Activated CD8-positive, alpha-beta memory T cell treated with anti-CD3 and anti-CD28 coated beads for 1 hour (primary cell): ENCODE measurements at places on chromosomes 5 and 9.

DNA sequence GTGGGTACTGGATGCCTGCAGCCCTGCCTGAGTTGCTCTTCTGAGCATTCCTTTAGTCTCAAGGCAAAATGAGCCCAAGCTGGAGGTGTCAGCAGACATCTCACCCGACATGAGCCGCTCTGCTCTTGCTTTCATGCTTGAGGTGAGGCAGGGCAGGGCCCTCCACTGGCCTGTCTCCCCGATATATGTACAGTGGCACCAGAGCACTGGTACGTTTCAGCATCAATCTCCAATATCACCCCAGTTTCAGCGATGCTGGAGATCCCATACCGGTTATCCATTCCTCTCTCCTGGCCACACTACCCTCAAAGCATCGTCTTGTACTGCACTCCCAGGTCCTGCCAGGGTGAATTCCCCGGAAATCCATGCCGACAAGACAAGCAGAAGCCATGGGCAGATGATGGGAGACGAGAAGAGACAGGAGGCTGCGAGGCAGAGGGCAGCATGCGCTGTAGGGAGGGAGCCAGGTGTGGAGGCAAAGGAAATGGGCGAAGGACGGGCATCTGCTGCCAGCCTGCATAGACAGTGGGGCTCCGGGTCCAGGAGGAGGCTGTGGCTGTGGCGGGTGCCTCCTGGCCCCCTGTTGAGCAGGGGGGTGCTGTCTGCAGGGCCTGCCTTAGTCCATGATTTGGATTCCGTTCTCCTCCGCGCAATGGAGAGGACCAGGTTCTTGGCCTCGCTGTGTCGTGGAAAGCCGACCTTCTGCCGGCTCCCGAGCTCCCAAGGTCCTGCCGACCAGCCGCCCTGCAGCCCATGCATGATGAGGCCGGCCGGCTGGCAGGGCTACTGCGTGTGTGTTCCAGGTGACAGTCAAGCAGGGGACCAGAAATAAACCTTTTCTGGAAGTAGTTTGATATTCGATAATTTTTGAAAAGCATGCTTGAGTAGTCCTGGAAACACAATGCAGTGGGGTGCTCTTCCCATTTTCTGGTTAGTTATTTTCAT lies 152.2 kb upstream of the IRX2 start:
- no peak for DNase-seq

DNA sequence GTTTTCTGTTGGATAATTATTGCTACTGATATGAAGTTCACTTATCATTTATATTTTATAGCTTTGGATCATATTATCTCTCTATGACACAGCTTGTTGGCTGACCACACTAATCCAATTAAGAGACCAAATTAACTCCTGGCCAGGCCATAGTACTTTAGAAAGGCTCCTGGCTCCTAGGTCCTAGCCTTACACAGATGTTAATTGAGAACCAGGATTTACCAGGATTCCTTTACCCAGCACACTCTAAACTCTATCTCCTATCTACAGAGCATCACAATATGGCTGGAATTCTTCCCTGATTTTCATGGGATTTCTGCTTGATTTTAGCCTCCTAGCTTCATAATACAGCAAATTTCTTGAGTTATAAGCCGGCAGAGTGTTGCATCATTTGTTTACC lies 80.3 kb downstream of the SLCO6A1 start:
- no peak for DNase-seq

GRCh38 chr9:34254141-34254913 lies 74.7 kb downstream of the KIF24 start:
- no peak for DNase-seq

DNA sequence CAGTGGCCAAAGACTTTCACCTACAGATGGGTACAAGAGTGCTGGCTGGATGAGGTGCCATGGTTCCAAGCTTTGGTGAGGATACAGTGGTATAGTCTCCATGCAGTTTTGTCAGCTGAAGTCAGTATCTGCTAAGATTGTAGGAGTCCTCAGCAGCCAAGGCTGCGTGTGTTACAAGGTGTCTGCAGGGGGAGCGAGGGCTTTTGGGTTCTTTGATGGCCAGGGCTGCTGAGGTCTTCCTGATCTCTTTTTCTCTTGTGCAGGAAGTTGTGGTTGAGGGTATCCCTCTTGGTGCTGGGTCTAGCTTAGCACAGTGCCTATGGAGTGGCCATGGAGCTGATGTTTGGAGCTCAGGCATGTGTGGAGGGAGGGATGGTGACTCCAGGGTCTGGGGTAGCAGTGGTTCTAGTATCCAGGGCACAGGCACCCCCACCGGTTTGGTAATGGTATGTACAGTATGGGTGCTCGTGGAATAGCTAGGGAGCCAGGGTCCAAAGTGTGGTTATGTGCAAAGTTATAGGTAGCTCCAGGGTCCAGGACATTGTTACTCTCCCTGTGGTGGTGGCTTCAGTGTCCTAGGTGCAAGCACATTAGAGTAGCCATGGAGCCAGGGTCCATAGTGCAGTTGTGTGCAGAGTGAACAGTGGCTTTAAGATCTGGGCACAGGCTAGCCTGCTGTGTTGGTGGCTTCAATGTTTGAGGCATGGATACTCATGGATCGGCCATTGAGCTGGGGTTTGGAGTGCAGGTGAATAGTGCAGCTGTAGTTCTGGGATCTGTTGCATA lies 36.7 kb downstream of the CNTLN start:
- no peak for DNase-seq

- no peak for DNase-seq
Observed at GRCh38 chr5:122967625-122968024, 68.9 kb downstream of the PPIC start.

DNA sequence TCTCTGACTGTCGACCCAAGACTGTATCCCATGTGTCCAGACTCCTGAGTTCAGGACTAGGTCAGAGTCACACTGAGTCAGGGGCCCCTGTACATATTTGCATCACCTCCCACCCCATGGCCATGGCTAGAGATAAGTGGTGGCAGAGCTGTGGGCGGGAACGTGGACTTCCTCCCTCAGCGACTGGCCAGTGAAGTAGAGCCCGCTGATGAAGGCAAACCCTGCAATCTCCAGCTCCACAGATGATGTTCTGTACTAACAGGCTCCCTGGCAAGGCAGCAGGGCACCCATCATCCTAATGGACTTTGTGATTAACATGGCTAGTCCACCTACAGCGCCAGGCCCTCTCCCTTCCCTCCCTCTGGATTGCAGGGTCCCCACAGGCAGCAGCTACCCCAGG lies 110.5 kb upstream of the LRRTM2 start:
- DNase-seq = no peak

- no peak for DNase-seq
Observed at GRCh38 chr5:85462957-85463356, 1078.3 kb upstream of the EDIL3 start.

DNA sequence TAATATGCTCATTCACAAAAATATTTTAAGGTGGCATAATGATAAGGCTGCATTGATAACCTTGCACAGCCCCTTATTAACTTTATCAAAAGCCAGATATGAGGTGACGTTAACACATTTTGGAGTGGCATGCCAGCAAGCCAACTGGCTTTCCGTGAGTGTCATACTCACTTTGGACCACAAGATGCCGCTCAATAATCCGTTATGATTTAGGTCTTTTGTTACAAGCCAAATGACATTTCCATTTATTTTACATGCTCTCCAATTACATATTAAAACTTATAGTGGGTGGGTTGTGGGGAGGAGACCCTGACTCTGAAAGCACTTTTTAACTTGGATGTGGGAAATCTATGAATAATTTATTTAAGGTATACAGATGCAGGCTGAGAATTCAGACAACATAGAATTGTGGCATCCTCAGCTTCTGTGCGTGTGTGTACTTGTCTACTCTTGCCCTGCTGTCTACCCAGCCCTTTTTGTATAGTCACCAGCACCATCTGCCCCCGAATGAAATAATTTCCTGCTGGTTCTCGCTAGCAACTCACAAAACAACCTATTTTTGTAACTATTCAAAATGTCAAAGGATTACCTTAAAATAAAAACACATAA lies 305.1 kb downstream of the PSAT1 start:
- DNase-seq = no peak

DNA sequence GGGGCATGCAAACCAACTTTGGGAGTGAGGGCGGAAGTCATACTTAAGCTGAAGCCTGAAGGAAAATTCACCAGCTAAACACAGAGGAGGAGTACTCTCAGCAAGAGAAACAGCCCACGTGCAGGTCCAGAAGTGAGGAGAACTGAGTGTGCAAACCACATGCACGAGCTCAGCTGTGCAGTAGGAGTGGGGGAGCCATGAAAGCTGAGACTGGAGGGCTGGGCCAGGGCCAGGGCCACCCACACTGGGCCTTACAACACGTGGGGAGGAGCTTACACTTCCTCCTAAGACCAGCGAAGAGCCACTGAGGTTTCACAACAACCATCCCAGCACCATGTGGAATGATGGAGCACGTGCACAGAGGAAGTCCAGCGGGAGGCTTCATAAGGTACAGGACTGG lies 9.3 kb upstream of the WWC1 start:
- DNase-seq = no peak

- DNase-seq = no peak
Observed at GRCh38 chr9:77582525-77582924, 65.6 kb downstream of the GNA14 start.

DNA sequence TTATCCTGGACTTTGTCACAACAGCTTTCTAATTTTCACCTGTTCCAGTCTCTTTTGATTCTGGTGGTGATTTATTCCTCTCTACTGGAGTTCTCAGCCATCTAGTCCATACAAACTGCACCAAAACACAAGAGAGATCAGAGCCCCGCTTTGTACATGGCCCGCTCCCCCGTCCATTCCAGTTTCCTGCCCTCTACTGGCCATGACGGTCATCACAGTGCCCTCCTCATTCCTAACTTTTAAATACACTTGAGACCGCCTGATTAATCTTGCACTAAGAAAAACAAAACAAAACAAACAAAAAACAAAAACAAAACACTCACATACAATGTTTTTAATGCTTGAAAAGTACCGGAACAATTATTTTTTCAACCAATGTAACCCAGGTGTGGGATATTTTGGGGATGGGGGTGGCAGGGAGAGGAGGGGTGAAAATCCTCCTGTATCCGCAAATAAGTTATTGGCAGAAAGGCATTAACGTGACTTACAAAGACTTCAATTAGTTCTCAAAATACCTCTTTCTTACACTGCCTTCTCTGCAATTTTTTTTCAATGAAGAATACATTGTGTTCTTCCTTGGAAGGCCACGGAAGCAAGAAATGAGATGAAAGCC lies 84.8 kb upstream of the PAM start:
- no peak for DNase-seq

- no peak for DNase-seq
Observed at GRCh38 chr9:125260561-125260960, 1.1 kb upstream of the GAPVD1 start.

DNA sequence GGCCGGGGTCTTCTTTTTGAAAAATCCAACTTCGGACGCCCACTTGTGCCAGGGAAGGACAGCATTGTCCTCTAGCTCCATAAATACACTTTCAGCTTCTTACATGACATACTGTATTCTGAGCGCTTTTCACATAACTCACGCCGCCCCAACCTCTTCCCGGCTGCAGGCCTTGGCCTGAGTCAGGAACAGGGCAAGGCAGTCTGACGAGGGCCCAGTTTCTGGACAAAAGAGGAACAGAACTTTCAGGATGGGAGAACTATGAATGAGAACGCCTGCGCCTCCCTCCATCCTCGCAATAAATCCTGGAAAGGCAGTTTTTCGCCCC lies 650 bp downstream of the DCTN4 start:
- no peak for DNase-seq

DNA sequence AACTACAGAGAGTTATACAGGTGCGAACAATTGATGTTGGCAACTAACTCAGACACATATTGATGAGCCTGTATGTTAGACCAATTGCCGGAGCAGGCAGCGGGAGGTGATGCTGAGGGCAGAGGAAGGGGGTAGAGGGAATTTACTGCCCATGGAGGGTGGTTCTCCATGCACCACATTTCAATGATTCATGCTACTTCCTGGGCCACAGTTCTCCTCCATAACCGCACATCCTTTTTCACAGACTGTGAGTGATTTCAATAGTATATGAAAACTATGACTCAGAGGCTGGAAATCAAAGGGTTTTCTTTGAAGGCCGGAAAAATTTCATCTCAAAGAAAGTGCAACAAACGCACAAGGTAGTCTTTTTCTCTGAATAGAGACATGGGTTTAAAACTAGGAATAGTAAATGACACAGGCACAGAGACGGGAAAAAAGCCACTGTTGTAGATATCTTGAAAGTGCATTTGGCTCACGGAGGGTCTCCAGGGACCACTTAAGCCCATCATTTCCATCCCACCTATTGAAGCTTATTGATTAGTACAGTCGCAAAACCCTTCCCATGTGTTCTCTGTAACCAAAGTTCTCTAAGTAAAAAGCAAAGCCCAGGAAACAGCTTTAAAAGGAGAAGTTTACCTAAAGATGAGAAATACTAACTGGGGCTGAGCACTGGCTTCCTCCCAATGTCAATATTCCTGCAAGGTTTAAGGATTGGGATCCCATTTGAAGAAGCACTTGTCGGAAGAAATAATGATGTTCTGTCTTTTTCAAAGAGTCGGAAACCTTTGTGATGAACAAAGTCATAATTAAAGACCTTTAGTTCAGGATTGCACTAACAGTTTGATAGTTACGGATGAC lies 28.0 kb upstream of the ADAM19 start:
- DNase-seq = peak; percentile 21

DNA sequence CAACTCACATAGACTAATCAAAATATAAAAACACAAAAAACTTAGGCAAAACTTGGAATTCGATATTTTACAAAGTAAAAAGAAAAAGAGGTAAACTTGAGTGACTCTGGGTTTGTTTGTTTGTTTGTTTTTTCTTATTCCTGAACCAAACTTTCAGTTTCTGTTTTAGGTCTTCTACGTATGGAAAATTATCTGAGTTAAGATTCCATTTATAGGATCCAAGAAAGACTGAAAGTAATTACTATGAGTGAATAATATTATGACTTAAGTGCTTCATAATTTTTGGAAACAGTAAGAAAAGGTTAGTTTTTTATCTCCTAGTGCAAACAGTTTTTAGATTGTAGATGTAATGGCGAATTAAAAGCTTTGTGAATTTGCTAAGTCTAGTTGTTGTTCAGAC lies 13.2 kb downstream of the ST8SIA4 start:
- DNase-seq = no peak

- DNase-seq = no peak
Observed at GRCh38 chr5:95448789-95449188, 57.6 kb downstream of the FAM81B start.
